ENCODE measurements at places on chromosomes 2 and 18. TPM values are rescaled to one million over a fixed set of nuclear protein-coding genes. Genes with fewer than 3 reads are reported as not detected.
A peak's percentile ranks its signal among the peaks of the same experiment; 100 is the strongest.

GRCh38 chr2:43049836-43050801 is 176.3 kb downstream of the ZFP36L2 start:
- DNase-seq: no peak

DNA sequence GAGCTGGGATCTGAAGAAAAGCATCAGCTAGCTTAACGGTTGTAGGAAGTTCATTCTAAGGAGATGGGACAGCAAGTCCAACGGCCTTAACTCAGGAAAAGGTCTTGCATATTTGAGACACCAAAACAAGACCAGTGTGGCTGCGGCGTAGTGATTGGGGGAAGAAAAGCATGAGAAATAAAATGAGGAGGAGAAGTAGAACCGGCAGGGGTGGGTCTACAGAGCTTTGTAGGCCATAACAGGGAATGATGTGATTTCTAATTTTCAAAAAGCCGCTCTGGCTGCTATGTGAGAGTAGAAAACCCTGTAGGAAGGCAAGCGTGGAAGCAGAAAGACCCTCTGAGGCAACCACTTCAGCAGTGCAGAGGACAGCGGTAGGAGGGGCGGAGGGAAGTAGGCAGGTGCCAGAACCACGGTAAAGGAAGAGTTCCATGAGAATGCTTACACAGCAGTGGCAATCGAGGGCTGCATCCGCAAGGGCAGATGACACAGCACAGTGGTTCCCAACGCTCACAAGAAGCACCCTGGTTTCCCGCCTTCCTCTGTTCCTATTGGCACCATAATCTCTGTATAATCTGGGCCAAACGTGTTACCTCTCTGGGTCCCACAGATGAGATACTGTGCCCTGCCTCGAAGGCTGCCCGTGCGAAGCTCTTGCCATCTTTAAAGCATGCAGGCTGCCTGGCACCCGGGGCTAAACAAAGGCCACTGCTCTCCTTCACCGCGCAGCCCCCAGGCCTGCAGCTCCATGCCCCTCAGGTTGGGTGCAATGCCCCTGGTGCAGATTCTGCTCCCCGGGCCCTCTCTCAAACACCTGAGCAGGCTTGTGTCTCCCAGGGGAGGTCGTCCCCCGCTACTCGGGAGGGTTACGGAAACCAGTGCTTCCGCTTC is 795 bp downstream of the ANKRD39 start:
- no peak for DNase-seq

DNA sequence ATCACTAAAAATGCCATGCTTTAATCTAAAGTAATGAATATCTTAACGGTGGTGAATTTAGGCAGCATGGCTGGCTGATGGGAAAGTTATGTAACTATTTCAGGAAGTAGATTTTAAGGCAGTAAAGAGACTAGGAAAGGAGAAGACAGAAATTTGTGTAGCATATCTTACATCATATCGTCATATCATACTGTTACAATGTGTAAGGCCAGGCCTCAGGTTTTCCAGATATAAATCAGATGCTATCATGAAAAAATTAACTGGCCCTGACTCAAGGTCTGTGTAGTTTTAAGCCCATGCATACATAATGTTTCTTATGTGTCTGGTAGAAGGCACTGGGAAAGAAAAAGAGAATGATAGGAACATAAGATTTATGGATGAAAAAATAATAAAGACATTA is 8.9 kb upstream of the FAP start:
- DNase-seq: no peak

DNA sequence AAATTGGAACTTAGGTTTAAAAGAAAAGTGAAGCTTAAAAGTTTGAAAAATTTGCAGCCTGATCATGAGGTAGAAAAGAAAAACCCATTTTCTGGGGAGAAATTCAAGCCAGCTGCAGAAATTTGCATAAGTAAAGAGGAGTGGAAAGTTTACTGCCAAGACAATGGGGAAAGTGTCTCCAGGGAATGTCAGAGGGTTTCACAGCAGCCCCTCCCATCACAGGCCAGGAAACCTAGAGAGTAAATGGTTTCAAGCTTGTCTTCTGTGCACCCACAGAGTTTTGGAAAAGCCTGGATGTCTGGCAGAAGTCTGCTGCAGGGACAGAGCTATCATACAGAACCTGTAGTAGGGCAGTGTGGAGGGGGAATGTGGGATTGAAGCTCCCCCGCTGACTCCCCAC is 254.0 kb upstream of the FSIP2 start:
- no peak for DNase-seq

- DNase-seq: no peak
These were observed 17.2 kb upstream of the KLHL29 start for GRCh38 chr2:23367760-23368159.

DNA sequence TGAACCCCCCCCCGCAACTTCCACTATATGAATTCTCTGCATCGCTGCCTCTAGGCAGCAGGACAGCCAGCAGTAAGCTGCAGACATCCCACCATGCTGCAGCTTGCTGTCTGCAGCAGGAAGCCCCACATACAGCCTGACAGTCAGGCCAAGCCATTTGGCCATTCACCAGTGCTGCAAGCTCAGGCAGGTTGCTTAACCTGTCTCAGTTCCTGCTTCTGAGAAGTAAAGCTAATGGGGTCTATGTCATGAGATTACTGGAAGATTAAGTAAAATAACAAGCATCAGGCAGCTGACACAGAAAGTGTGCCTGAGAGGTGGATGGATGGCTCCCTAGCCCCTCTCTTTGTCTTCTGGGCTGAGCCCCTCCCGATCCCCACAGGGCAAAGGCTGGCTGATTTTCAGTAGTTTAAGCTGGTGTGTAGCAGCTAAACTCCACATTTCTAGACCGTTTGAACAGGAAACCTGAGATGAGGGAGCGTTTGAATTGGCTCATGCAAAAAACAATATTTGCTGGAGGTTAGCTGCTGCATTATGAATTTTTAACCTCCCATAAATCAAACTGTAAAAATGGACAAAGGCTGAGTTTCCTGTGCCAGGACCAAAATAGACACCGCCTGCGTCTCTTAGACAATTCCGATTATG is 193.8 kb upstream of the ARL4C start:
- DNase-seq: peak; percentile 33

DNA sequence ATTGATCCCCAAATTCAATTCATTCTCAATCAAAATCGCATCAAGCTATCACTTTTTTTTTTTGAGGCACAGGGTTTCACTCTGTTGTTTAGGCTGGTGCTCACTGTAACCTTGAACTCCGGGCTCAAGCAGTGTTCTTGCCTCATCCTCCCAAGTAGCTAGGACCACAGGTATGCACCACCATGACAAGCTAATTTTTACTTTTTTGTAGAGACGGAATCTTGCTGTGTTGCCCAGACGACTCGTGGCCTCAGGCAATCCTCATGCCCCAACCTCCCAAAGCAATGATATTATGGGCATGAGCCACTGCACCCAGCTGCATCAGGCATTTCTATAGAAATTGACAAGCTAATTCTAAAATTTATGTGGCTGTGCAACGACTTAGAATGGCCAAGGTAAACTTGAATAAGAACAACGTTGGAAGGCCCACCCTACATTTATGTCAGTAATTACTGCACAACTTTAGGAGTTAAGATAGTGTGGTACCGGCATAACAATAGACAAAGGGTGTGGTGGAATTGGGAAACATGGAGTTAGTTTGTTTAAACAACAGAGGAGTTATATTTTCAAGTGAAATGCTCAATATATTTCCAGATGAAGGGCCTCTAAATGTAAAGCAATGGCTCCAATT is 78.2 kb downstream of the NPAS2 start:
- DNase-seq: no peak

DNA sequence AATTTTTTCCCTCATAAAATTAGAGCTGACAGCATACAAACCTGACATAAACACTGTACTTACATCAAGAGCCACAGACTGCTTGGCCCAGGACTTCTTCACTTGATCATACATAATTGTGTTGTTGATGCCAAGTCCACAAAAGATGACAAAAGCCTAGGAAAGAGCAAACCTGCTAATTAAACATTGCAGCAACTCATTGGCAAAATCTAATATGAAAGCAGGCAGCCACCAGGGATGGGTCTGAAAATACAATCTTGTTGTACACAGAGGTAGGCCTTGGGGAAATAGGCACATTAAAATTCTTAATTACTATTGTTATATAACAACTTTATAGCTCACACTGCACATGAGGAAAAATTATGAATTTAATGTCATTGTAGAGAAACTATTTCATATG is 255.8 kb downstream of the PDE11A start:
- no peak for DNase-seq

GRCh38 chr2:85737481-85737880 is 16.3 kb upstream of the ATOH8 start:
- DNase-seq: peak; percentile 84

Gene KCNF1
- 0.71 TPM for total RNA-seq

Gene UCN
- total RNA-seq: 4.1 TPM

Gene IRS1
- 6.6 TPM for total RNA-seq

Gene PLCD4
- 6.9 TPM for total RNA-seq

Gene GNLY
- not detected for total RNA-seq

All from A172 (cell line).